Renal cortex interstitium (tissue), 15 donors: ENCODE measurements at places on chromosomes 2 and 18.

DNA sequence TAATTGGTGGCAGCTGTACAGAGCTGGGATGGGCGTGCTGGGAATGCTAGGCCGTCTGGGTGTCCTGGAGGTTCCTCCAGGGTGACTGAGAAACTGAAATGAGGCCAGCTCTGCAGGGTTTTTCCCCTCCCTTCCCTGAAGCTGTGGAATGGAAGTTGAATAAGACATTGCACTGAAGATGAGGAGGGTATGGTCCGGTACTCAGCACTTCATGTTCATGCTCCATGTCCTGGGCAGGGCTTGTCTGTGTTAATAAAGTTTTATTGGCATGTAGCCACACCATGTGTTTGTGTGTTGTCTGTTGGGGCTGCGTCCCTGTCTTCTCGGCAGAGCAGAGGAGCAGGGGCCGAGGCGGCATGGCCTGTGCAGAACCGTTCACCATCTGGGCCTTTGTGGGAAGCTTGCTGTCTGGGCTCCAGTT, 154.0 kb downstream of the LDLRAD4 start:
- no peak for DNase-seq

DNA sequence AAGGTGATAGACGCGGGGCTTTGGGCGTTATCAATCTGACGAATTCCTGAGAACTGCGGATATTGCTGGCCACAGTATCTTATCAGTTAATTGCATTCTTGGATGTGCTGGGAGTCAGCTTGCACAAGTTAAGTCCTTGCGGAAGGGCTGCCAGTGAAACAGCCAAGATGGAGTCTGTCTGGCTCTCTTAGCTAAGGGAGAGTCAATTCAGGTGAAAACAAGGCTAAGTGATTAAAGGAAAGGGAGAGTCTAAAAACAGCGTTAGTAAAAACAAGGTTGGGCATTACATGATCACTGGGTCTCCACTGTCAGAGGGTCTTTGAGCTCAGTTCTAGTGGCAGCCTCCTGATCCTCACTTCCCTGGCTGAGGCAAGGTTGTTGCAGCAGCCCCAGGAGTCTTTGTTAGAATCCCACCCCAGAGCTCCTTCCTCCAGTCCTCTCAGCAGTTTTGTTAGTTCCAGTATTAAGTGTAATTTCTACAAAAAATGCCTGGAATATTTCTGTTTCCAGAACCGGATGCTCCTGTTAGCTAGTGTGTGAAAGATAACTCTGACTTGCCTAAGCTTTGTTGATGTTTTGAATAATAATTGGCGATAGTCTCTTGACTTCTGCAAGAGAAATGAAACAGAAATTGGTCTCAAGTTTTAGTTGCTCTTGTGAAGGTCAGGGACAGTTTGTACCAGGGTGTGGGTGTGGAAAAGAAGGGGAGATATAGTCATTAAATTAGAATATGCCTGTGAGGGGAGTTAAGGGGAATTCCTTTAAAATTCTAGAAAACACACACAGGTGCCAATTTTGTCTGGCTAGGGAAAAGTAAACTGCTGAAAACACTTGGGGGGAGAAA, 10.6 kb downstream of the CFLAR start:
- DNase-seq: no peak

DNA sequence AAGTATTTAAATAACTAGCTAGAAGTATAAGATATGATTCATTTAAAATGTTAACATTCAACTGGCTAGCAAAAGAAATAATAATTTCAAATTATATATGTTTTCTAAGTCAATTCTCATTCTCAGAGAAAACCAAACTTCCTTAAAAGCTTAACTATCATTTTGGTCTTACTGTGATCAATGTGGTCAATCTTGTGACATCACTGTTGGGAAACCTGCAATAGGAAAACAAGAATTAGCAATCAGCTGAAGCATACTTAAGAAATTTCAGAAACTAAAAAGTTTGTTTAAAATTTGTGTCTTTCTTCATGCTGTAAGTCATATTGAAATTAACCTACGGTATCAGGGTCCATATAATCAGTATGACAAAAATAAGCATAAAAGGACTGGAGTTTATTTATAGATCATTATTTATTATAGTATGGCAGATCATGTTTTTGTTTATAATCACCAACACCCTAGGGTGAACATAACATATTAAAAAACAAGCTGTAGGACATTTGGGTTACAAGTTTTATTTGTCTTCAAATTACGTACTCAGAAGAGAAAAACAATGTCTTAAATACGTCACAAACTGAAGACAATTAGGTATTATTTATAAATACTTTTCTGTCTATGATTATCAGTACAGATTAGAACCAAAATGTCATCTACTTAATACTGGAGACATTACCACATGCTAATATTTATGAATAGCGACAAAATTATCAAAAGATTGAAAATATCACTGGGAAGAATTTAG, 60.5 kb downstream of the BAZ2B start:
- no peak for DNase-seq

- no peak for DNase-seq
These were observed 223.7 kb downstream of the IRS1 start for GRCh38 chr2:226575928-226576327.

- no peak for DNase-seq
These were observed 108.1 kb downstream of the PRPF40A start for GRCh38 chr2:152609154-152609553.

GRCh38 chr2:188382107-188382506, 90.4 kb downstream of the GULP1 start:
- DNase-seq: no peak

GRCh38 chr2:204693262-204693661, 148.0 kb downstream of the PARD3B start:
- DNase-seq: no peak

- peak; percentile 4 for DNase-seq
These were observed 131.0 kb upstream of the CHAC2 start for GRCh38 chr2:53636596-53636995.

GRCh38 chr2:108942888-108943287, 46.1 kb downstream of the EDAR start:
- peak; percentile 34 for DNase-seq

- DNase-seq: no peak
These were observed 22.6 kb upstream of the SUCLG1 start for GRCh38 chr2:84481702-84482101.

GRCh38 chr2:37581433-37581832, 90.0 kb downstream of the CDC42EP3 start:
- DNase-seq: no peak

- DNase-seq: no peak
These were observed 82.6 kb upstream of the CYP1B1 start for GRCh38 chr2:38158378-38159118.

GRCh38 chr2:111985514-111985913, 69.6 kb upstream of the TMEM87B start:
- DNase-seq: no peak

DNA sequence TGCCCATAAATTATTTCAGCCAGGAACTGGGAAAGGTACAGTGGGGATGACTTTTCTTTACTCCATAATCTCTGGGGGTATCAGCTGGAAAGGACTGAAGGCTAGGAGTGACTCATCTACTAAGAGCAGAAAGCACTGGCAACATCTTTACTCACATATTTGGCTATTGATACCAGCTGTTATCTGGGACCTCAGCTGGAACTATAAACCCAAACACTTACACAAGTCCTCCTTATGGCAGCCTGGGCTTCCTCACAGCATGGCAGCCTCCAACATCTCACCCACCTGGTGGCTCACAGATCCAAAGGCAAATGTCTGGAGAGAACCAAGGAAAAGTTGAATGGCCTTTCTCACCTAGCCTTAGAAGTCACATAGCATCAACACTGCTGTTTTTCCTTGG, 379.0 kb upstream of the RND3 start:
- DNase-seq: no peak

- no peak for DNase-seq
These were observed 239.3 kb downstream of the TWIST2 start for GRCh38 chr2:239087046-239087710.

GRCh38 chr2:219184121-219184520, 6.0 kb downstream of the RETREG2 start:
- no peak for DNase-seq

DNA sequence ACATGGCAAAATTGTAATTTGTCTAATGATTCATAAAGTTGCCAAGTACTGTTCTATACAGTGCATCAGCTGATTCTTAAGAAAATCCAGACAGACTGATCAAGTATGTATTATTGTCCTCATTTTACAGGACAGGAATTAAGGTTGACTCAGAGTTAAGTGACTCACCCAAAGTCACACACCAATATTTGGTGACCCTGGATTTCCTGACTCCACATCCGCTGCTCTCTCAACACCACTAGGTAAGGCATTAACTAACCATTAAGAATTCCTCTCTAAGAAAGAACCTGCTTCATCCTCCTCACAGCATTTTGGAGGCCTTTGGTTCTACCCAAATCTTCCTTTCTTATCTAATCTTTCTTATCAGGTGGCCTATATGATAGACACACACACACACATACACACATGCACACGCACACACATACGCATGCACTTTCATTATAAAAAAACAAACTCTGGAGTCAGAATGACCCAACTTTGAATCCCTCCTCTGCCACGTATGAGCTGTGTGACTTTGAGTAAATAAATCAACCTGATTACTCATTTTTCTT, 150.8 kb downstream of the ANKRD44 start:
- DNase-seq: no peak

DNA sequence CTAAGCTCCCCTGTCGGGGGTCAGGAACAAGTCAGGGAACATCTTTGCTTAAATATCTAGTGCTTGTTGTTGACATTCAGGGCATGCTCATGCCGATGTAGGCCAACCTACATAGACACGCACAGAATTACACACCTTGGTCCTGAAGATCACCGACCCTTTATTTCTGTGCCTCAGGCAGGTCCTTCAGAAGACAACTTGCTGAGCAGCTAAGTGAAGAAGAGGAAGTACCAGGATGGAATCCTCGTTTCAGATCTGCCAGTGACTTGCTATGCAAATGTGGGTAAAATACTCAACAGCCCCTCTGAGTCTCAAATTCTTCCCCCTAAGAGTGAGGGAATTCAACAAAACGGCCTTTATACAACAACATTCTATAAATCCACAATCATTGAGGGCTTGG, 494.7 kb downstream of the BCL11A start:
- DNase-seq: no peak

DNA sequence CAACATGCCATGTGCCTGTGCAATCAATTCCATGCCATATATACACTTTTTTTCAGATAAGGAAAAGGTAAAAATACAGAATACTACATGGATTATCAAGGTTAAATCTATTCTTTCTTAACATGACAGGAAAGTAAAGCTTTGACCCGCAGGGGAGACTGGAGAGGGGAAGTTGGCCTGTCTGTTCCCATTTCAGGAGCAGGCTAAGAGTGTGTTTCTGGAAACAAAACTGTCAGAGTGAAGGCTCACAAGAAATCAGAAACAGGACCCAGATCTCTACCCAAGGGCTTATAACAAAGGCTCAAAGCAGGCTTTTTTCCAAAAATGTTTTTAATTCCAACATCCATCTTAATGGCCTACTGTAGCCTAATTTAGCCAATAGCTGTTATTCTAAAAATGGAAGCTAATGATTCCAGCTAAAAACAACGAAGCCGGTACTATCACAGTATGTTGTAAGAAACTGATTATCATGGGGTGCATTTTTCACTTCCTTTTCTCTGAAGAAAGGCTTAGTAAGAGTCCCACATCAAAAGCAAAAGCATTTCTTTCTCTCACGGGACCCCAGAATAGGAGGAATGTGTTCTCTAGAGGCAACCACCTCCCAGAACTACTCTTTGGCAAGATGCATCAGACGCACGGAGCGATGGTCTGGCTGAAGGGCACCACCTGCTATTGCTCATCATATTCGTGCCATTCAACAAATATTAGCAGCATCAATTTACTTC, 41.4 kb downstream of the FECH start:
- DNase-seq: no peak

GRCh38 chr2:56580242-56580641, 396.5 kb downstream of the CCDC85A start:
- DNase-seq: no peak

- DNase-seq: no peak
These were observed 249.2 kb downstream of the TNS1 start for GRCh38 chr2:217753460-217754200.

DNA sequence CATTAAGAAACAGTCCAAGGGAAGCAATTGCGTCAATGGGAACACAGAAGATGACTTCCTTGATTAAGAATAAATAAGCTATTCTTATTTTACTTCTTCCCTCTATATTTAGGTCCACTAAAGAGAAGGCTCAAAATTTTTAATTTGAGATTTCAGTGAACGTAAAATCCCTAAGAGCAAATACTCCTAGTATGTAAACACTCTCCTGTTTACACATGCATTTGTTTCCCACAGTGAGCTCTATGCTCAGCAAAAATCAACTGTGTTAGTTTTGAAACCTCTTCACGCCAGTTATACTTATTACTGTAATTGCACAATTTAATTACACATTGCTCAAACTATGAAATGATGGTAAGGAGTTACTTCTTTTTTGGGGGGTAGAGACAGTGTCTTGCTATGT, 8.8 kb downstream of the SLC39A6 start:
- DNase-seq: no peak

DNA sequence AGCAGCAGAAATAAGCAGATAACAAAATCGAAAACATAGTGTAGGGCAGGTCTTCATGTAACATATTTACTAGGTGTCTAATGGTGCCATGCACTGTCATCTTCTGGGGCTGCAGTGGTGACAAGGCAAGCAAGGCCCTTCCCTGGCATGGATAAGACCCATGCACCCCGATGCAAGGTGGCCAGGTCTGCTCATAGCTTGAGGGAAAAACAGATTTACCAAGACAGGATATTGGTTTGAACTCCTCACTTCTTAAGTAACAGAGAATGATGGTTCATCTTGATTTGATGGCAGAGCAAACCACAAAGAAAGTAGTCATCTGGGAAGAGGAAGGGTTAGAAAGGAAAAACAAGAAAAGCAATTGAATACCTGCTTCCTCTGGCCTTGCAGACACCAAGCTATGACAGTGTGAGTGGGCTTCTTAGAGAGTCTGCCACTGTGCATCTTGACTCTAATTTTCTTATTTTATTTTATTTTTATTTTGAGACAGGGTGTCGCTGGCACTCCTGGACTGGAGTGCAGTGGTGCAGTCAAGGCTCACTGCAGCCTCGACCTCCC, 35.8 kb upstream of the EML6 start:
- no peak for DNase-seq

DNA sequence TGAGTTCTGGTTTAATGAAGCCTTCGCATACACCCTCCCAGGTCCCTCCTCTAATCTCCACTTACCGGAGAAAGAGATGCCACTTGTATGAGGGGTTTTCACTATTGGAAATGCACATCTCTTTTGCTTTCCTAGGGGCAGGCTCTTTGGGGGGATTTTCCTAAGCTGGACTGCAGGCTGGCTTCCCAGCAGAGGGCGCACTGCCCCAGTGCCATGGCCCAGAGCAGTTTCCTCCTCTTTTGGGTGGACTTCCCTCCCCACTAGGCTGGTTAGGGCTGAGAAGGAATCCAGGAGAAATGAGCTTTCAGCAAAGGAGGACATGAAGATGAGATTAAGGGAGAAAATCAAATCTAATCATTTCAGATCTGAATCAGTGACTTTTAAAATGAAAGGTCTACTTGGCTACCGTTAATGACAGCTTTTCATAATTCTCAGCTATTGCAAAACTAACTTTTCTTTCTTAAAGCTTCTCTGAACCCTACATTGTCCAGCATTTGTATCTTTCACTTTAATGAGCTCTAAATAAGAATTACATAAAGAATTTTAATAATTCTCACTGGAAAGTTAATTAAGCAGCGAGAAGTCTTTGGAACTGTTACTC, 784.1 kb upstream of the FANCL start:
- no peak for DNase-seq
